ENCODE measurements at places on chromosomes 11 and 22.

DNA sequence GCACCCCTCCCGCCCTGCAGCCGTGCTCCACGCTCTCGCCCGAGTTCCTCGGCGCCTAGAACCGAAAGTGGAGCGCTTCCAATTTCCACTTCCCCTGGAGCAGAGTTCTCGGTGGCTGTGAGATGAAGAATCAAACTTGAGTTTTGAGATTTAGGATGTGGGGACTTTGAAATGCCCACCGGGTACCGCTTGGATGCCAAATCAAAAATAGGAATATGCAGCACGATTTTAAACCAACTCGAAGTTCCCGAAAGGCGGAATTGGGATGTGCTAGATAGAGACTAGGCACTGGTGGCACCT, 569 bp downstream of the POLA2 start:
- DNase-seq = no peak

- no peak for DNase-seq
Measured at GRCh38 chr11:111207213-111207612, 38.3 kb upstream of the POU2AF2 start.

GRCh38 chr11:61505106-61505505, 3.4 kb upstream of the LRRC10B start:
- no peak for DNase-seq

DNA sequence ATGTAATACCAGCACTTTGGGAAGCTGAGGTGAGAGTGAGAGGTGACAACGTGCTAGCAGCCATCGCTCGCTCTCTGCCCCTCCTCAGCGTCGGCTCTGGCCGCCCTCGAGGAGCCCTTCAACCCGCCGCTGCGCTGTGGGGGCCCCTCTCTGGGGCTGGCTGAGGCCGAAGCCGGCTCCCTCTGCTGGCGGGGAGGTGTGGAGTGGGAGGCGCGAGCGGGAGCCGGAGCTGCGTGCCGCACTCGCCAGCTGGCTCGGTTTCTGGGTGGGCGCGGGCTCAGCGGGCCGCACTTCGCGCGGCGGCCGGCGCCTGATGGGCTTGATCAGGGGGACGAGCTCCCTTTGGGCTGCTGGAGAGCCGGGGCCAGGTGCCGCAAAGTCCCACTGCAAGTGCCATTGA, 98.9 kb upstream of the UBASH3B start:
- DNase-seq = no peak
